ENCODE measurements at places on chromosomes 6 and 20.

DNA sequence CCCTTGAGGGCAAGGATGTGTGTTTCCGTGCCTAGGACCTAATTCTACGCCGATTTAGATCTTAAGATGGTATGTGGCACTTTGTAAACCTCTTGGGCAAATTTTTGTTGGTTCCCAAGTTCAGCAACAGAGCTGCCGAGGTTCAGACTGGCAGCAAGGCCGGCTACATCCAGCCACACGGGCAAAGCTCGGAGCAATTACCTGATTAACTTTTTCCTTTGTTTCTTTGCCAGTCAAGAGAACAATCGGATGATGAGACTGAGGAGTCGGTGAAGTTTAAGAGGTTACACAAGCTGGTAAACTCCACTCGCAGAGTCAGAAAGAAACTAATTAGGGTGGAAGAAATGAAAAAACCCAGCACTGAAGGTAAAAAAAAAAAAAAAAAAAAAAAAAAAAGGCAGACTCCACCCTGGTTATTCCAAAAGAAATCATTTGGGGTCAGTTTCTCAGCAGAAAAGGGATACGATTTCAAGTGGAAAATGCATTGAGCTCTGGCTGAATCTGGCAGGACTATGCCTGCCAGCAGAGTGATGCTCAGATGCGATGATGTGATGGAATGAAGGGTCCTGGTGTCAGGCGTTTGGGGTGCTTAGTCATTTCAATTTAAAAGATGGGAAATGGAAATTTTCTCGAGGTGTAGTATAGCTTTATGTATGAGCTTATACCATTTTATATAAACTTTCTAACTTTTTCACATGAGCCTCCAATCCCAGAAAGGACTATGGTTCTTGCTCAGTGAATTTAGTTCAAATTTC, 171.6 kb downstream of the SASH1 start:
- no peak for DNase-seq

DNA sequence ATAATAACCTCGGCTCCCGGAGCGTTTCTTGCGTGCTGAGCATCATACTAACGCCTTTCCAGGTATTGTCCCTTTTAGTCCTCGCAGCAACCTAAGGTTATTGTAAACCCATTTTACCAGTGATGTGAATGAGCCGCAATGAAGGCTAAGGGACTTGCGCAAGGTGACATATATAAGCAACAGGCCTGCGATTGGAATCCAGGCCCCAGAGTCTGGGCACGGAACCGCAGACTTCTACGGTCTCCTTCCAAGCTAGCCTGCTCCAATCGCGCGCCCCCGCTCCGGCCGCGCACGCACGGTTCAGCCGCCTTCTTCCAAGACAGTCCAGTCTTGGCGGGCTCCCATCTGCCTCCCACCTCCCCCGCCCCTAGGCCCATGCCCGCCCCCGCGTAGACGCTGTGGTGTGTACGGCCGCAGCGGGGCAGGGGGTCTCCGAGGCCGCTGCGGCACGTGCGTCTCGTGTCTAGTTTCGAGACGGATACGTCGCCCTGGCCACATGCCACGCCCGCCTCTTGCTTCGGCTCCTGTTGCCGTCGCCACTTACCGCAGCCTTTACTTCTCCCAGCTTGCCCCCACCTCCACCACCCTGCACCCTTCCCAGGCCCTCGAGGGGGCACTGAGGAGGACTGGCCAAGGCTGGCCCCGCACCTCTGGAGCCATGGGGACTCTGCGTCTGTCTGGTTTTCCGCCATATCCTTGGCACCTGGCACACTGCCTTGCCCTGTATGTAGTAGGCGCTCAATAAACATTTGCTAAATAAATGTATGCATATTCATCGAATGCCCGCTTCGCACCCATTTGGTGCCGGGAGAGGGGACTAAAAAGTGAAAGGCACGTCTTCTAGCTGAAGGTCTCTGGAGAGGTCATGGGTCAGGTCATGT, 855 bp upstream of the GFOD1 start:
- peak; percentile 57 for DNase-seq

DNA sequence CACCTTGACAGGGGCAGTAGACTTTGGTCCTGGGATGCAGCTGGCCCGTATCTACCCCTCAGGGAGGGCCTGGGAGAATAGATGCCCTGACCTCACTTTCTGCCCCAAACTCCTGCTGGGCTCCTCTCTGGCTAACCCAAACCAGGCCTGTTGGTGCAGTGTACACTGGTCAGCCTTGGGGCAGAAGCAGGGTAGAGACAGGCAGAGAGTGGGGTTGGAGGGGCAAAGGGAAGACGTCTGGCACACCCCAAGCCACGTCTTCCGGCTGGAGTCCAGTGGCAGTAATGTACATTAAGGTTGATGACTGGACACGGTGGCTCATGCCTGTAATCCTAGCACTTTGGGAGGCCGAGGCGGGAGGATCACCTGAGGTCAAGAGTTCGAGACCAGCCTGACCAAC, 9.3 kb downstream of the DDR1 start:
- DNase-seq: no peak

- no peak for DNase-seq
These were observed 1289.1 kb upstream of the ADGRB3 start for GRCh38 chr6:67345946-67346345.

GRCh38 chr6:65468307-65468706, 238.7 kb downstream of the EYS start:
- DNase-seq: no peak

GRCh38 chr6:3232017-3232945, 4.8 kb upstream of the TUBB2B start:
- no peak for DNase-seq

GRCh38 chr6:169175360-169175887, 78.2 kb downstream of the THBS2 start:
- DNase-seq: no peak

GRCh38 chr6:14518515-14519217, 401.1 kb downstream of the CD83 start:
- no peak for DNase-seq

DNA sequence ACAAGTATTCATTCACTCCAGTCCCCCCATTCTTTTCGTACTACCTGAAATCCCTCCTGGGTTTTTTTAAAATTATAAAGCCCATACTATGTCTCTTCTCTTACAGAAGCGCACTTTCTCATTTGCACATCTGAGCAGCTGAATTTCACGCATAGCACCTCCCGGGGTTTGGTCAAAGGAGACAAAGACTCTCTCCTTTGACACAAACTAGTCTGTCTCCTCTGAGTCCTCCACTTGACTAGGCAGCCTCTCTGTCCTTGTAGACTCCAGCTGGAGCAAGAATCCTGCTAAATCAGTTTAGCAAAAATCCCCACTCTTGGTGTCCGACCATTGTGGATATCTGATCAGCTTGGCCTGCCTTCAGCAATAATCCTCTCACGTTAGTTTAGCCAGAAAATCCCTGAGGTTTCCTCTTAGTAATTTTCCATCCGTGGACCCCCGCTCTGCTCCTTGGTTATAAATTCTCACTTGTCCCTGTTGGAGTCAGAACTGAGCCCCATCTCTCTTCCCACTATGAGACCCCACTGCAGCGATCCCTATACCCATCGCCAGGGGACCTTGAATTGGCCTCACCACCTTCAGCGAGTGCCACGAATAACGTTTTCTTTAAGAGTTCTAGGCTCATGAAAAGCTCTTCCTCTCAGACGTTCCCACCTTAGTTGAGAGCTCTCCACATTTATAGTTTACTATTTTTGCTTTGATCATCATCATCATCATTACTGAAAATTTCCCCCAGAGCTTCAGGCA, 29.0 kb downstream of the PDYN start:
- no peak for DNase-seq

DNA sequence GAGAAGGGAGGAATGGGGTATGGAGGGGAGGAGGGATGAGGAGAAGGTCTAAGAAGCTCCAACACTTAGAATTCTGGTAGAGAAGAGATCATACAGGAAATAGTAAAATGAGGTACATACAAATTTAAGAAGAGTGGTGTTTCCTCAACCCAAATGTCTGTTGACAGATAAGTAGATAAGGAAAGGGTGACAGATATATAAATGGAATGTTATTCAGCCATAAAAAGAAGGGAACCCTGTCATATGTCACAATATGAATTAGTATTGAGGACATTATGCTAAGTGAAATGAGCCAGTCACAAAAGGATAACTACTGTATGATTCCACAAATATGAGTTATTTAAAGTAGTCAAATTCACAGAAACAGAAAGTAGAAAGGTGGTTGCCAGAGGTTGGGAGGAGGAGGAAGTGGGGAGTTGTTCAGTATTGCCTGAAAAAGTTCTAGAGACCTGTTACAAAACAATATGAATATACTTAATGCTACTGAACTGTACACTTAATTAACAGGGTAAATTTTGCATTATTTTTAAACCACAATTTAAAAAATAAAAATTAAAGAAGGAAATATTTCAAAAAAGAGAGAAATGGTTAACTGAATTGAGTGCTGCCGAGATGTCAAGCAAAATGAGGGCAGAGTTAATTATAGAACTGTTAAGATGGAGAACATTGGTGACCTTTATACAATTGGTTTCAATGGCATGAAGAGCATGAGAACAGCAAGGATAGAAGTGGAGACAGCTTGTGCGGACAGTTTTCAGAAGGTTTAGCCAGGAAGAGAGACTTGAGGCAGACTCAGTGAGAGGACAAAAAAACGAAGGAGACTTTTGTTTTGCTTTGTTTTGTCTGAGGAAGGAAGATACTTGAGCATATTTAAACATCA, 47.6 kb upstream of the ADGRF4 start:
- DNase-seq: no peak
